Lower lobe of right lung (tissue), 2 donors: ENCODE measurements at places on chromosomes 4 and X. TPM values are rescaled to one million over a fixed set of nuclear protein-coding genes. Genes with fewer than 3 reads are reported as not detected.

GLRA3 gene
- not detected for total RNA-seq

CITED1 gene
- total RNA-seq, result 0.65 TPM

SMIM14 gene
- 61.2 TPM for total RNA-seq

GRCh38 chr4:81256059-81256970 lies 41.3 kb upstream of the PRKG2 start:
- no peak for DNase-seq

DNA sequence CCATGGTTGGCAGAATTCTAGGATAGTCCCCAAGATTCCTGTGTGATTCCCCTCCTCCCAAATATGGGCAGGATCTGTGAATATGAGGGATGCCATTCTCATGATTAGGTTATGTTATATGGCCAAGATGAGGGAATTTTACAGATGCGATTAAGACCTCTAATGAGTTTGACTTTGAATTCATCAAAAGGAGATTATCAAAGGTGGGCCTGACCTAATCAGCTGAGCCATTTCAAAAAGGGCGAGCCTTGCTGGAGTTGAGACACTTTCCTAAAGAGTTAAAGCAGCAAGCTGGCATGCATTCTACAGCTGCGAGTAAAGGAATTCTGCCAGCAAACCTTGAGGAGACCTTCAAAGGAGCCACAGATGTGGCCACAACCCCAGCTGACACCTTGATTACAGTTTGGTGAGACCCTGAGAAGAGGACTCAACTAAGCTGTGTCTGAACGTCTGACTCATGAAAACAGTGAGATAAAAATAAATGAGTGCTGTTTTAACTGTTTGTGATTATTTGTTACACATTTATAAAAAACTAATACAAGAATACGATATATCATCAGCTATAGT lies 31.7 kb upstream of the TMPRSS11D start:
- DNase-seq, result no peak

DNA sequence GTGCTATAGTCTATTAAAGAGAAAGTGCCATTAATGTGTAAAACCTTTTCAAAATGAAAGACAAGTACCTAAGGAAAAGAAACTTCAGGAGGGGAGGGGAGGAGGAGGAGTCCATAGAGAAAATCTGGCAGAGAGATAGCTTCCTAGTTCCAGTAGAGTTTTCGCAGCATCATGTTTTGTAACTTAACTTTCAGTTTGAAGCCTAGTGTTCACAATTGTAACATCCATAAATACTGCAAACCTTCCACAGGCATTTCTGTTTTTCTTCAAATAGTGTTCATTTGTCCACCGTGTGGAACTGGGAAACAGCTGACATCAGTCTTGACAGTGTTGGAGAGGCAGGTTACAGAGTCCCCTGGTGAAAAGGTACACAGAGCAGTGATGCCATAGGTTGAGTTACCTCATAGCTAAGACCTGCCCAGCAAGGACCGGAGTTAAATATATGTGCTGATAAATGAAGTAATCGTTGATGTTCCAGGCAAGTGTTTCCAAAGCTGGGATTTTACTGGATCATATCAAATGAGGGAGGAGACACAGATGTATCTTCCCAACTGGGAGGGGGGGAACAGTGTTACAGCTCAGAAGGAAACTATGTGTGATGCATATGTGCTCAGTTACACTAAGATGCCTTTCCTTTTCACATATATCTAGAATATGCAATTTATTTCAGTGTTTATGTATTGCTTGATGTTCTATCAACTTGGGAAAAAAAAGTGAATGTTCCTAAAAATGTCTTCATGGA lies 369.5 kb upstream of the FAM241A start:
- DNase-seq, result no peak

GRCh38 chrX:65098851-65099250 lies 122.6 kb upstream of the ZC4H2 start:
- DNase-seq, result no peak
